ENCODE measurements at places on chromosomes 4 and X.

DNA sequence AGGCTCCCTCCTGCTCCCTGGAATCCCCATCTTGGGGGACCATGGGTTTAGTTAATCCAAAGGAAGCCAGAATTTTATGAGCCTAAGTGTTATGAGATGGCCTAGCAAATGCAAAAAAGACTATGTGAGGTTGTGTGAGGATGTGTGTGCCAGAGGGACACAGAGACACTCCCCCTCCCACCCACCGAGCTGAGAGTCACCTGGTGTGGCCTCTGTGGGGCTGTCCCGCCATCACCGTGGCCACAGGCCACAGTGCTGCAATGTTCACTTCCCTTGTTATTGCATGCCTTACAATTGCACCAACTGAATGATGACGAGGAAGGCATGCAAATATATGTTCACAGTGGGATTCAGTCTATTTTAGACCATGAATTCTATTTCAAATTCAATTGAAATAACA, 601 bp upstream of the FGFBP2 start:
- DNase-seq, result no peak

GRCh38 chrX:149757206-149758067, 16.4 kb upstream of the HSFX1 start:
- no peak for DNase-seq

GRCh38 chr4:152356428-152357034, 179.4 kb downstream of the FBXW7 start:
- no peak for DNase-seq

DNA sequence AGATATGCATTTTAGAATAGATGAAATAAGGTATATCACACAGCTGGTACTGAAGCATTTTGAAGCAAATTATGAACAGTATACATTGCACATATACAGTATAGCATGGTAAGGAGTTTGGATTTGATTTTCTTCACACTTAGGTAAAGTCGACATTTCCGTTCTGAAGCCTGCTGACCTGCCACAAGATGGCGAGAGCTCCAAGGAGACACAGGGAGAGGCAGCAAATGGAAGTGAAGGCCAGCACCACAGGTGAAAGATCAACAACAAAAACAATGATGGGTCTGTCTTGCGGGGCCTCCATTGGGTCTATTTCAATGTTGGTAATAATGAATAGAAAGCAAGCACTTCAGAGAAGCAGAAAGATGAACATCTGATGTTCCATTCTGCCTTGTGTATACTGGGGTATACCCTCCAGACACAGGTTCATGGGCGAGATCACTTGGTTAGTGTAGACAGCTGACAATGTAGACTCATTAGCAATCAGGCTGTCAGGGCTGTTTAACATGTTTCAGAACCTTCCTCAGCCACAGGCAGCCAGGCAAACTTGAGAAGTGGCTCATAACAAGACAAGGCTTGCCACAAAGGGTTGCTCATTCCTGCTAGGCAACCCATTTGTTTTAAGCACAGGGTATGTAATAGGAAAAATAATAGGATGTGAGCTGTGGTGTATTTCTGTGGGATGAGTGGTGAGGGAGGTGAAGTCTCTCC, 21.4 kb upstream of the NOX1 start:
- DNase-seq, result no peak

GRCh38 chr4:188372829-188373228, 233.6 kb downstream of the TRIML1 start:
- no peak for DNase-seq

DNA sequence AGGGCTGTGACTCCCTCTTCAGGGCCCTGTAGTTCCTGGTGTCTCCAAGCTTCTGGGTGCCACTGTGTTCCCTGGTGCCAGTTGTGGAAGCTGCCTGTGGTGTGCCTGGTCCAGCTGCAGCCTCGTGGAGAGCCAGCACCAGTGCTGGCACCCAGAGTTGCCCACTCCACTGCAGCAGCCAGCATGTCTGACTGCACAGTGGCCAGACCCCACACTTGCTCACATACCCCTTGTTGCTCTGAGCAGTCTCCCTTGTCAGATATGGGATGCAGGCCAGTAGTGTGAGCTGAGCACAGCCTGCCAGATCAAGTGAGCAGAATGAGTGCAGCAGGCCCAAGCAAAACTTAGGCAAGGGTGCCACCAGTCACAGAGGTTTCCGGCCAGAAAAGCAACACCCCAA, 108.6 kb downstream of the ZMAT1 start:
- no peak for DNase-seq

DNA sequence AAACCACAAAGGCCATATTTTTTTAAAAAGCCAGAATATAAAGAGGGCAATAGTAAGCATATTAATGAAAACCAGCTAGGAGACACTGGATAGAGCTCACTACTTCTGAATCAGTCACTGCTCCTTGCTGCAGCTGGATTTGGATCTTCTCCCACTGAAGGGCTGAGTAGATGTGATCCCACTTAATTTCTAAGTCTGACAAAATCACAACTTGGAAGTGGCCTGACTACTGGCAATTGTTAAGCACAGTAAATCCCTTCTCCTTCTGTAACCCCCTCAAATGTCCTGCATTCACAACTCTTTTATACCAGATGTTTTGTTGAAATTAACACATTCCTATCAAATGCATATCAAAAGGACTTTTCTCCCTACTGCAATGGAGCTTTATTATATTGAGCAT, 72.9 kb downstream of the AMMECR1 start:
- no peak for DNase-seq
